Left cardiac atrium (tissue), 4 donors: ENCODE measurements at places on chromosomes 5 and 9. TPM values are rescaled to one million over a fixed set of nuclear protein-coding genes. Genes with fewer than 3 reads are reported as not detected.

- no peak for DNase-seq
Measured at GRCh38 chr5:176881021-176881749, 18.0 kb downstream of the HK3 start.

GRCh38 chr5:33631139-33631538 lies 190.4 kb downstream of the TARS1 start:
- no peak for DNase-seq

DNA sequence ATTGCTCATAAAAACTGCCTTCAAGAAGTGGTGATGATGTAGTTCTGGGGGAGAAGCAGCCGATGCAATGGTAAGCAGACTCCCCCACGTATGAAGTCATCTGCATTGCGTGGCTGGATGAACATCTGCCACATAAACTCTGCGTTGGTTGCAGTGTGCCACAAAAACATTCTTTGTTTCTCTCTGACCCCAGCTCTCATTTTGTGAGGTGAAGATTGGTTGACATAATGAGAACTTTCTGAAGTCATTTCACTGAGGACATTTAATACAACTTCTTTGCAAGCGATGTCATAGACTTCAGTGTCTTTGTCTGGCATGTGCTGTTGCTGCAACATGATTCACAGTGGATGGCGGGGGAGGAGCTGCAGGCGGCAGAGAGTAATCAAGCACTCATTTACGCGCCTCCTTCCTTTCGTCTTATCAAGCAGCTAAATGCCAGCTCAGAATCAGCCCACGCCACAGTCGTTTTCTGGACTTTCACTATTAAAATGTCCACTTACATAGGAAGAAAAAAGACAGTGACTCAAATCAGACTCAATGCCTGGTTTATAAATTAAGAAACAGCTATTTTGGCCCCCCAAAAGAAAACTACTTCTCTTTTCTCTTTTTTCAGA lies 91.5 kb upstream of the NFIL3 start:
- DNase-seq, result peak; percentile 67

- no peak for DNase-seq
Measured at GRCh38 chr9:6512085-6512657, 99.2 kb downstream of the UHRF2 start.

GRCh38 chr5:74019923-74020322 lies 393.9 kb downstream of the ARHGEF28 start:
- no peak for DNase-seq

- DNase-seq, result no peak
Measured at GRCh38 chr9:21840647-21841046, 38.2 kb downstream of the MTAP start.

GRCh38 chr9:124297551-124297901 lies 39.8 kb downstream of the NEK6 start:
- peak; percentile 89 for DNase-seq

GRCh38 chr5:147752033-147752432 lies 30.5 kb downstream of the JAKMIP2 start:
- no peak for DNase-seq

- DNase-seq, result no peak
Measured at GRCh38 chr5:79563247-79563590, 49.0 kb upstream of the TENT2 start.

DNA sequence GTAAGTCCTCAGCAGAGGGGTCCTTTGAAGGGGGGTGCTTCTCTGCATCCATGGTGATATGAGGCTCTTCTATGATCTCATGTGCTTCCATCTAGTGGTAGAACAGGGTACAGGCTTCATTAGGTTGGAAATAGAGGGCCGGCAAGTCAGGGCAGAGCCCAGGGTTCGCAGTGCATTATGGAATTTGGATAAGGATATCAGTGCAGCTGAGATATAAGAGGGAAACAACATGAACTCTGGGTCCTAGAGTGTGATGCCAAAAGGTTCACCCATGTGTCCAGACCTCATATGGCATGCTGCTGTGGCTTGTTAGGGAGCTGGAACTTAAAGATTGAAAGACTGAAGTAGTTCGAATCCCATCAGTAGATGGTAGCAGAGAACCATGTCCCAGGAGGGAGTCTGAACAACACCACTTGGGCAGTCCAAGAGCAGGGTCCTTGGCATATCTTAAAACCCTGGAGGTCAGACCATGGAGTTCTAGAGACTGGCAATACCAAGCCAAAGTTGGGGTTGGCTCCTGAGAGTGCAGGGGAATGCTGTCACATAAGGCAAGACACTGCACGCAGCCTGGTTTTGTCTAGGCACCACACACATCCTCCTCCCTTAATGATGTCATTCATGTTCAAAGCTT lies 2.3 kb downstream of the FAM221B start:
- DNase-seq, result peak; percentile 40

DNA sequence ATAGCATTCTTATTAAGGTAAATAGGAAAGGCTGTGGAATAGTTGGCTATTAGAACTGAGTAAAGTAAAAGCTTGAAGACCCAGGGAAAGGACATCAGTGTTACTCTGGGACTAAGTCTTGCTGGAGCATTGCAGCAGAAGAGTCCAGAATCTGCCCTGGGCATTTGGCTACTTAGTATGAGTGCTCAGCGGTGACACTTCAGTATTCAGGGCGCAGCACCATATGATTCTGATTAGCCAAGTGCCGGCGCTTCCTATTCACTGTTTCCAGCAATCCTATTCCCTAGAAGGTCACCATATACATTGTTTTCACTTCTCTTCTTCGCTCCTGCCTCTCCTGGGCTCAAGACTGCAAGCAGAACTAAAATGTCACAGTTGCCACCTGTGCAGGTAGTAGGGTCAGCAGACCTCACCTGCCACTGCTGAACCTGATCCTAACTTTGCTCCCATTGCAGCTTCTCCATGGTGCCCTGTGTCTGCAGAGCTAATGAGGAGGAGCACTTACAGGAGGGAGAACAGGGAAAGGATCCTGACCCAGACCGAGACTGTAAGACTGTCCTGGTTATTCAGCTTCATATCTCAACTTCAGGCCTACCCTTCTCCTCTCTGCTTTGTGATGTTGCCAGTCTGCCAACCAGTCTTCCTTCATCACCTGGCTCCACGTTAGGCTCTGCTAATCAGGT lies 313.6 kb upstream of the PIK3R1 start:
- DNase-seq, result no peak

GRCh38 chr5:122844136-122844909 lies 1.1 kb upstream of the SNX24 start:
- peak; percentile 25 for DNase-seq

GRCh38 chr9:27519466-27520465 lies 4.3 kb upstream of the IFNK start:
- DNase-seq, result no peak

GRCh38 chr9:92496396-92497176 lies 14.3 kb upstream of the ASPN start:
- no peak for DNase-seq

DNA sequence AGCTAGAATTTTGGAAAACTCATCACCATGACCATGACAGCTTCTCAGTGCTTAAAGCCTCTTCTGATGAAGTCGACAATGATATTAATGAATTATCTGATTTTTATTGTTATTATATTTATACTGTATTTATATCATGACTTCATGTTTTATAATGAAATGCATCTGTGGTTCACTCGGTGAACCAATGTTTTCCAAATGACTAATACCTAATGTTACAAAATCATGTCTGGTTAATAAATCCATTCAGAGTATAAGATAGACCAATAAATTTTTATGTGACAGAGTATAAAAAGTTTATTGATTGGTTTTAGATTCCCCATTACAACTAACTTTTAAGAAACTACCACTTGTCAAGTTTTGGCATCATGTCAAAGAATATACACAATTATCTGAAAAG lies 416.5 kb downstream of the MLLT3 start:
- no peak for DNase-seq

- DNase-seq, result no peak
Measured at GRCh38 chr9:91393826-91394225, 29.8 kb downstream of the NFIL3 start.

DNA sequence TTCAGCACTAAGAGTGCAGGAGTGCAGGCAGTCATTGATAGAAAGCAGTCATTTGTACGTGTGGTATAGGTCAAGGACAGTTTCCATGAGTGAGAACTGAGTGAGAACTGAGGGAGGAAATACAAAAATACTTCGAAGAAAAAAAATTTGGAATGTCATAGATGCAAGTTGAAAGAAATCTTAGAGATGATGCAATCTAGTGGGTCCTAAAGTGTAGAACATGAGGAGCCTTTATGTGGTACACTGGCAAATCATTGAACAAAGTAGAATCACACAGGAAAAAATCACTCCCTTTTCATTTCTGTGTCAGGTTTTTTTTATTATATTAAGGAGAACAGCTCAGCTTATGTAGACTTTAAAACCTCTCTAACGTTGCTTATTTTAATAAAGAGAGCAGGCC lies 26.4 kb upstream of the SLC1A1 start:
- DNase-seq, result no peak

GRCh38 chr9:8715788-8716187 lies 916.2 kb upstream of the DMAC1 start:
- DNase-seq, result no peak

DNA sequence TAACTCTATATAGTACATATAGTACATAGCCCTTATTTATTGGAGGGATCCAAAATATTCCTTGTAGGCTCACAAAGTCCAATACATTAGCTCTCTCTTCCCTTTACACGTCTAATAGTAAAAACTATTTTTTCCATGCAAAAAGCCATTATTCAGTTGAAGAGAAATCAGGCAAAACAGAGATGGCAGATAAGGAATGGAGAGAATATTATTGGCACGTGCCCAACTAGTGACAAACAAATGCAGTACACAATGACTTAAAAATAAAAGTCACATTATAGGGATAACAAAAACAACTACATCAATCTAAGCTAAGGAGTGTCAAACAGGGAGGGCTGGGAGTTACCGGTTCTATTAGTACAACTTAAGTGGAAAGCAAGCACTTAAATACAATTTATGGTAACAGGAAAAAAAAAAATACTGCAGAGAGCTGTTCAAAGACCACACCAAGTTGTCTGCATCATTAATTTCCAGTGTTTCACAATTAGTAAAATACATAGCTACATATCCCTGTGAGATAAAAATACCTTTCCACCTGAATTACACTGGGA lies 4.1 kb upstream of the SCAI start:
- DNase-seq, result no peak

GRCh38 chr5:58318468-58318867 lies 141.4 kb downstream of the PLK2 start:
- DNase-seq, result no peak

DNA sequence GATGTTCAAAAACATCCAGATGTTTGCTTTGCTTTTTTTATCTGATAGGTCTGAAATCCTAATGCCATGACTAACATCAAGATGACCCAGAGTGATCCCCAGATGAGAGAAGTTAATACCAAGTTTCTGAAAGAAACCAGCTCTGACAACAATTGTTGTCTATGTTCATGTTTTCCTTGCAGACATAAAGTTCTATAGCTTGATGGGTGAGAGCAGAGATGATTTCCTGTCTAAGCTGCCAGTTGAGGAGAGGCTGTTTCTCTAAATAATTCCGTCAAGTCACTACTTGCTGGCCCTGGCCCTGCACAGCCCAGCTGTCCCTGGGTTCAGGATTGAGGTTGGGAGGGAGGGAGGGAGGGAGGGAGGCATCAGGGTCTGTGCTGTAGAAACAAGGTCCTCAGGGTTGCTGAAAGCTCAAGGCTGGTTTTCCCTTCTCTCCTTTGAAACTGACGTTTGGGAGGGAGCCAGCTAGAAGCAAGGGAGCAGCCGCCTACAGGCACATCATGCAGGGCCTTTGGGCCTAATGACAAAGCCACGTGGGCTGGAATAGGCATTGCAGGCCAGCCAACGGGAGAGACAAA lies 3.9 kb downstream of the SPARC start:
- no peak for DNase-seq

HCN1 gene
- 5.6 TPM for total RNA-seq

SLC1A3 gene
- total RNA-seq, result 44.9 TPM

KCNN2 gene
- 16.8 TPM for total RNA-seq

GABRP gene
- not detected for total RNA-seq

ADAMTS16 gene
- not detected for total RNA-seq

GABRG2 gene
- not detected for total RNA-seq

POLK gene
- 20.6 TPM for total RNA-seq

ABO gene
- total RNA-seq, result 2.1 TPM

DMRT2 gene
- total RNA-seq, result 0.68 TPM

MELK gene
- total RNA-seq, result 1.1 TPM

CENPH gene
- total RNA-seq, result 2.5 TPM

IL9 gene
- not detected for total RNA-seq

PDGFRB gene
- 68.3 TPM for total RNA-seq
